Central memory CD8-positive, alpha-beta T cell (primary cell): ENCODE measurements at places on chromosomes 7 and 10.

DNA sequence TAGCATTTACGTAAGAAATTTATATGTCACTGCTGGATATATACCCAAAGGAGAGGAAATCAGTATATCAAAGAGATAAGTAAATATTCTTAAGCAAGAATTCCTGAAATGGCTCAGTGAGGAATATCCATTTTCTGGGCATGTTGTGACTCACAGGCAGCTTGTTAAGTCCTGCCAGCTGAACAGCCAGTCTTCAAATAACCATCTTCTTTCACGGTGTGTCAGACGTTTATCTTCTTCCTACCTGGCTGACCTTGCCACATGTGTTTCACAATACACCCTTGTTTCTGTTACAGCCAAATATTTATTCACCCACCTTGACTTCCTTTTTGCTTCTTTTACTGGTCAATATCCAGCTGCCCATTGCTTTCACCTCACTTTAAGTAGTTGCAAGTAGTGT is 648.1 kb downstream of the ANKRD7 start:
- no peaks in the 10 kb centered on the region for H3K4me1 ChIP-seq
- no peaks in the 10 kb centered on the region for H3K27me3 ChIP-seq
- no peaks in the 10 kb centered on the region for H3K36me3 ChIP-seq
- no peak overlapping the region for H3K4me3 ChIP-seq
- DNase-seq: no peak
- no peak overlapping the region for H3K27ac ChIP-seq

- DNase-seq: no peak
- no peak overlapping the region for H3K27ac ChIP-seq
- no peak overlapping the region for H3K4me3 ChIP-seq
- H3K36me3 ChIP-seq: peaks cover 1% of the 10 kb centered on the region
- H3K27me3 ChIP-seq: no peaks in the 10 kb centered on the region
- H3K4me1 ChIP-seq: peaks cover 6% of the 10 kb centered on the region
Observed at GRCh38 chr10:63286754-63287264, 153.7 kb downstream of the NRBF2 start.

DNA sequence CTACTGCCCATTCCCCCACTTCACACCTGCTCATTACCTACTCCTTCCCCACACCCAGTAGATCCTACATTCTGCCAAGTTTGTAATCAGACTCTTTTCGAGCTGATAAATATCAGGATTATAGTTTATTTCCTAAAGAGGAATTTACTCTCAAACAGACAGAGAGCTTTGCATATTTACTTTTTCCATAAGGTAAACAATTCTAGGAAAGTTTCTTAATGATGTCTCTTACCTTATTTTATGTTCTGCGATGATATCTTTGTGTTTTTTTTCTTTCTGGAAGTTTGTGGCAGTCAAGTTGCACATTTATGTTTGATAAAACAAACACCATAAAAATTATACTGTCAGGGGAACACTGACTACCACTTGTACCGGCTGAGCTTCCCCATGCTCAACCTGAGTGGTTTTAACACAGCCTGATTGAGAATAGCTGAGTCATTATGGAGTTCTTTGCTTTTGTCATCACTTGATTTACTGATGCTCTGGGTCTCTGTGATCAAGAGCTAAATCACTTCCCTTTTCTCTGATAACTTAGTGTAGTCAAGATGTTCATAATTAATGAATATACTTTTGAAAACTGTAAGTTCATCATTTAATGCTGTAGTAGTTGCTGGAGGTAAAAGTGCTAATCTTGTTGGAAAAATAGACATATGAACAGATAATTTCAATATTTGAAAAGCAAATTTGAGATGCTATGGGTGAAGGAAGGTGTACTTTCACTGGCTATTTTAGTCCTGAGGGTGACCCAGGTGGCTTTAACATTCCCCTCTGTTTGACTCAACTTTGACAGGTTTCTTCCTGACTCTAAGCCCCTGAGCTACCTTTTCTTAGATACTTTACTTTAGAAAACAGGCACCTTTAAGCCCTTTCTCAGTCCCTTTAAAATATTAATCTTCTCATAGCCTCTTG is 1034.5 kb upstream of the LRRTM3 start:
- no peaks in the 10 kb centered on the region for H3K36me3 ChIP-seq
- no peak overlapping the region for H3K27ac ChIP-seq
- H3K27me3 ChIP-seq: no peaks in the 10 kb centered on the region
- DNase-seq: no peak
- no peak overlapping the region for H3K4me3 ChIP-seq

- H3K36me3 ChIP-seq: peaks cover 19% of the 10 kb centered on the region
- no peaks in the 10 kb centered on the region for H3K27me3 ChIP-seq
- H3K4me1 ChIP-seq: no peaks in the 10 kb centered on the region
- H3K27ac ChIP-seq: no peak overlapping the region
- DNase-seq: no peak
- no peak overlapping the region for H3K4me3 ChIP-seq
Observed at GRCh38 chr10:29517352-29517923, 117.3 kb downstream of the SVIL start.

DNA sequence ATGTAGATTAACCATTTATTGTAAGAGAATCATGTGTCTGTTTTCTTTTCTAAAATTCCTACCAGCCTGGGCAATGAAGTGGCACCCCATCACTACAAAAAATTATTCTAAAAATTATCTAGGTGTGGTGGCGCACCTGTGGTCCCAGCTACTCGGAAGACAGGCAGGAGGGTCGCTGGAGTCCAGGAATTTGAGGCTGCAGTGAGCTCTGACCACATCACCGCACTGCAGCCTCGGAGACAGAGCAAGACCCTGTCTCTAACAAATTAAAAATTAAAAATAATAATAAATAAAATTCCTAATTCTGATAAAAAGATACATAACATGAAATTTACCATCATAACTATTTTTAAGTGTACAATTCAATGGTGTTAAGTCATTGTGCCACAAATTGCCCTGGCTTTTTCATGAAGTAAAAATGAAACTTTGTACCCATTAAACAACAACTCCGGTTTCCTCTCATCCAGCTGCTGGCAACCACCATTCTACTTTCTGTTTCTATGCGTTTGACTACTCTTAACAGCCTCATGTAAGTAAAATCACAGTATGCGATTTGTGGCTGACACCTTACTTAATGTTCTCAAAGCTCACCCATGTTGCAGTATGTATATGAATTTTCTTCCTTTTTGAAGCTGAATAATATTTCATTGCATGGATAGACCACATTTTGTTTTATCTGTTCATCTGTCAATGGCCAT is 20.6 kb upstream of the USP6NL start:
- H3K4me3 ChIP-seq: peak overlapping the region; percentile 51
- peaks cover 21% of the 10 kb centered on the region for H3K27me3 ChIP-seq
- peaks cover 4% of the 10 kb centered on the region for H3K4me1 ChIP-seq
- DNase-seq: no peak

DNA sequence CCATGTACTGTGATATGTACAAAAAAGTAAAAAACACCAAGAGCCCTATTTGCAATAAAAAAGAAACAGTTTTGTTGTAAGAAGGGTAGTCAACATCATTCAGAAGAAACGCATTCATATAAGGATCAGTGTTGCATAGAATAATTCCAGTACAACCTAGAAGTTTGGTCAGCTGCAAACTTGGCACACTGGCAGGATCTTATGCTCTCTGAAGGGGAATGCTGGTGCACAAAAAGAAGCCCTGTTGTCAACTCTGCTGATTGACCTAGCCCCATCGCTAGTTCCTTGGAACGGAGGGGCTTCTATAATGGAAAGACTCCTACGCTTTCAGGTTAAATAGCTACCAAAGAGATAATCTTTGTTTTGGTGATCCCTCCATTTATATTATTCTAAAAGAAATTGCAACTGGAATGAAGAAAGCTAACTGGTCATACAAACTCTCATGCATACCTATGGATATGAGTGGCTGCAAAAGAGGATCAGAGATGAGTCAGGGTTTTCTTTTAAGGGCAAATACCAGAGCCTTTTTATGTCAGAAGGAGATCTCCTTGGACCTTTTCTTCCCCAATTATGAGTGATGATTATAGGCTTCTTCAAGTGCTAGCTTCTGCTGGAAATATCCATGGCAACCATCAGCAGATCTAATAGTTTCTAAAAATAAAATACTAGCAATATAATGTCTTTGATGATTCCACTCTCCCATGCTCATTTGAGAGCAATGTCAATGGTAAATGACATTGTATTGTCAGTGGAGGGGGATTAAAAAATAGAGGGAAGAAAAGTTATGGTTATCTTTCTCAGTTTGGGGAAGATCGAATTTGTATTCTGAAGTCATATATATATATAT is 312.4 kb upstream of the CACNA2D1 start:
- no peak for DNase-seq
- no peaks in the 10 kb centered on the region for H3K36me3 ChIP-seq
- no peaks in the 10 kb centered on the region for H3K4me1 ChIP-seq

DNA sequence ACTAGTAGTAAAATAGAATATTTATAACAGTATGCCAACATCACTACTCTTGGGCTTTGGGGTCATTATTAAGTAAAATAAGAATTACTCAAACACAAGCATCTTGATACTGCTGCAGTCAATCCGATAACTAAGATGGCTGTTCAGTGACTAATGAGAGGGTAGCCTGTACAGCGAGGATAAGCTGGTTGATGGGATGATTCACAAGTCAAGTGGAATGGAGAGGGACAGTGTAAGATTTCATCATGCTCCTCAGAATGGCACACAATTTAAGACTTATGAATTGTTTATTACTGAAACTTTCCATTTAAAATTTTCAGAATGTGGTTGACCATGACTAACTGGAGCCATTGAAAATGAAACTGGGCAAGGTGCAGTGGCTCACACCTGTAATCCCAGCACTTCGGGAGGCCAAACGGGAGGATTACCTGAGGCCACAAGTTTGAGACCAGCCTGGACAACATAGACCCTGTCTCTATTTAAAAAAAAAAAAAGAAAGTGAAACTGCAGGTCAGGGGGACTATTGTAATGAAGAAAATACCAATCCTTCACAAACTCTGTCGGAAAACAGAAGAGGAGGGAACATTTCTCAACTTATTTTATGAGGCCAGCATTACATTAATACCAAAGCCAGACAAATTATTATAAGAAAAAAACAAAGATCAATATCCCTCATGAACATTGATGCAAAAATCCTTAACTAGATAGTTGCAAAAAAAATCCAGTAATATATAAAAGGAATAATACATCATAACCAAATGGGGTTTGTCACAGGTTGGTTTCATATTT is 11.2 kb downstream of the AVL9 start:
- H3K27ac ChIP-seq: peak overlapping the region; percentile 19
- H3K27me3 ChIP-seq: no peaks in the 10 kb centered on the region
- no peak for DNase-seq
- H3K4me1 ChIP-seq: peaks cover 53% of the 10 kb centered on the region
- no peak overlapping the region for H3K4me3 ChIP-seq

- no peak overlapping the region for H3K4me3 ChIP-seq
- DNase-seq: no peak
- no peak overlapping the region for H3K27ac ChIP-seq
- H3K4me1 ChIP-seq: no peaks in the 10 kb centered on the region
- peaks cover 26% of the 10 kb centered on the region for H3K27me3 ChIP-seq
Observed at GRCh38 chr10:116779076-116779687, 36.8 kb upstream of the HSPA12A start.

GRCh38 chr10:123527151-123527550 is 139.0 kb upstream of the GPR26 start:
- DNase-seq: no peak
- H3K36me3 ChIP-seq: peaks cover 2% of the 10 kb centered on the region
- H3K27me3 ChIP-seq: peaks cover 49% of the 10 kb centered on the region
- no peak overlapping the region for H3K4me3 ChIP-seq
- H3K4me1 ChIP-seq: no peaks in the 10 kb centered on the region

DNA sequence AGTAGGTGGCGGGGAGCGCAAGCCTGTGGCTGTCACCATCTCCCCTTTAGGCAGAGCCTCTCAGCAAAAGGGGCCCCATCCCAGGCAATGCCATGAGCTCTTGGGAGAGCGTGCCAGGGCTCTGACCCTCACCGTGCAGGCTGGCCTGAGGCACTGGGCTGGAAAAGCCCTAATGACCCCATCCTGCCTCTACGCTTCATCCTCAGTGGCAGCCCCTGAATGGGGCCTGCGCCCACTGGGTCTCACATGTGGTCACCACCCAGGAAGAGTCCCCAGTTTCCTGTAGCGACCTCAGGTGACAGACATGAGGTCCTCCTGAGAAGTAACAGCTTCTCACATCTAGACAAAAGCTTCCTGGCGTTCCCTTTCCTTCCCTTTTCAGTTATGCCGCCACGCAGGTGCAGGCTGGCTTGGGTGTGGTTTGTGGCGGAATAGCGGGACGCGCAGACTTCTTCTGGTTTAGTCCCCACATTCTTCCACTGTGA is 59.2 kb downstream of the CLEC2L start:
- no peak overlapping the region for H3K4me3 ChIP-seq
- H3K36me3 ChIP-seq: peaks cover 5% of the 10 kb centered on the region
- peaks cover 8% of the 10 kb centered on the region for H3K4me1 ChIP-seq
- H3K27me3 ChIP-seq: no peaks in the 10 kb centered on the region

GRCh38 chr10:87634311-87634710 is 25.4 kb upstream of the PAPSS2 start:
- DNase-seq: no peak
- no peaks in the 10 kb centered on the region for H3K27me3 ChIP-seq
- H3K4me3 ChIP-seq: no peak overlapping the region
- H3K27ac ChIP-seq: no peak overlapping the region
- no peaks in the 10 kb centered on the region for H3K36me3 ChIP-seq

DNA sequence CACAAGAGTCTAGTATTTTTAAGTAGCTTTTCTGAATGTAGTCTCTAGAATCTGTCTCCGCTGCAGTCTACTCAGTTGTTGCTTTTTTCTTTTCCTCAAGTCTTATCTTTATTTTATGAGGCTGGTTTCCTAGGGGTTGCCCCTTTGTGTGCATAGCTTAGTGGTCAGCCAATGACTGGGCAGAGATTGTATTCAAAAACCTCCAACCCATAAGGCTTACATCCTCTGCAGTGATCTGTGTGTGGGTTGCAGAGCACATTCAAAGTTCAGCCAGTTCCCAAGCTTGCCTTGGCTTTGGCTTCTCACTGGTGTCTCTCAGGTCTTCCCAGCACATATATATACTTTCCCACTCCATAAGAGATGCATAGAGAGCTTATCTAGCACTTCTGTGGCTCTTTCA is 160.0 kb upstream of the TCF7L2 start:
- no peaks in the 10 kb centered on the region for H3K27me3 ChIP-seq
- no peak overlapping the region for H3K27ac ChIP-seq
- DNase-seq: no peak
- H3K36me3 ChIP-seq: no peaks in the 10 kb centered on the region
- no peaks in the 10 kb centered on the region for H3K4me1 ChIP-seq

- H3K4me1 ChIP-seq: peaks cover 10% of the 10 kb centered on the region
- no peak for DNase-seq
- H3K27me3 ChIP-seq: no peaks in the 10 kb centered on the region
- H3K4me3 ChIP-seq: no peak overlapping the region
Observed at GRCh38 chr10:32060347-32060746, 4.1 kb upstream of the KIF5B start.

- DNase-seq: no peak
- no peaks in the 10 kb centered on the region for H3K27me3 ChIP-seq
- no peaks in the 10 kb centered on the region for H3K36me3 ChIP-seq
- H3K4me1 ChIP-seq: peaks cover 5% of the 10 kb centered on the region
Observed at GRCh38 chr7:18387191-18387735, 108.3 kb upstream of the HDAC9 start.
